Right forelimb (tissue), 1 donor: ENCODE measurements at places on chromosomes 3 and 15.

DNA sequence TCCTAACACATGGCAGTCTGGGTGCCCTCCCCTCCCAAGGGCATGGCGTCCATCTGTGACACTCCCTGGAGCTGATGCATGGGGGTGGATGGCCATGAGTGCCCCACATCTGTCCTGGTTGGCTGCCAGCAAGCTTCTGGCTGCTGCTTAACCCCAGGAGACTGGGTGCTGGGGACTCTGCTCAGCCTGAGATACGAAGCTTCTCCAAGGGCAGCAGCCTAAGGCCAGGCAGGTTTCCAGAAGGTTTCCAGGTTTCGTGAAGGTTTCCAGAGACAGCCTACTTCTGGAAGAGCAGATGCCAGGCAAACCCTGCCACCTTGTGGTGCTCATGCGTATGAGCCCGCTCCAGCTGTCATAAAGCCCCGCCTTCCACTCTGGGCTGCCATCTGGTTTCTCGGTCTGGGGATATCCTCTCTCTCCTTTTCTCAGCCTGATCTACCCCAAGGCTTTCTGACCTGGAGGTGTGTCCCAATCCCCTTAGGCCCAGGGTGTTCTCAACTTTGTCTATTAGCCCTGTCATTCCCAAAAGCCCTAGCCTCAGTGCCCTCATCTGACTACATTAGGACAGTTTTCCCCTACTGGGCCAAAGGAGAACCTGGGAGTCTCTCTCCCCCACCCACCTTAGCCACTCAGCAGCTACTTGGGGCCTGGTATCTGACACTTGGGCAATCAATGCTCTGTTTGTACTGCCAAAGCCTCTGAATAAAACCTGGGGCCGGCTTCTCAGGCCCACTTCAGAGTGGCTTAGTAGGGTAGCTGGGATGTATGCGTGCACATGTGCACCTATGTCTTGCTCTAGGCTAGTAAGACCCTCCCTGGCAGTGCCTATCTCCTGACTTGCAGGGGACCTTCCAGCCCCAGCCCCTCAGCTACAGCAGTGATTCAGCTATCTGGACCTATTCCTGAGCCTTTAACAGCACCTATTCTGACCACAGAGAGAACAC, 12.0 kb downstream of the MRPL46 start:
- DNase-seq, result peak; percentile 64

GRCh38 chr3:196138482-196139254, 56.8 kb upstream of the TFRC start:
- DNase-seq, result no peak

- DNase-seq, result no peak
These were observed 67.6 kb downstream of the MITF start for GRCh38 chr3:69806735-69807438.

DNA sequence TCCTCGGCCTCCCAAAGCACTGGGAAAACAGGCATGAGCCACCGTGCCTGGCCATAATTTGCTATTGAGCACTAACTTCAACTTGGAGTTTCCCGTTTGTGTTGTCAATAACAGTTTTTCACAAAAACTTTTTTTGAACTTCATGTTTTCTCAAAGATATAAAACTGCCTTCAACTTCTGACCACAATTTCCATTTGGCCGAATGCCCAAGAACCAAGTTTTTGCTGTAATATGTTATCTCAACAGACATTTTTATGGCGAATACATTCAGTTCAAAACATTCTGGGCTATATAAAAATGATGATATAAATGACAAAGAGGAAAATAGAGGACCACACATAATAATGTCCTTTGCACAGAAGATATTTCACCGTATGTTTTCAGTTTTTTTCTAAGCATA, 56.4 kb downstream of the NEDD4 start:
- no peak for DNase-seq

DNA sequence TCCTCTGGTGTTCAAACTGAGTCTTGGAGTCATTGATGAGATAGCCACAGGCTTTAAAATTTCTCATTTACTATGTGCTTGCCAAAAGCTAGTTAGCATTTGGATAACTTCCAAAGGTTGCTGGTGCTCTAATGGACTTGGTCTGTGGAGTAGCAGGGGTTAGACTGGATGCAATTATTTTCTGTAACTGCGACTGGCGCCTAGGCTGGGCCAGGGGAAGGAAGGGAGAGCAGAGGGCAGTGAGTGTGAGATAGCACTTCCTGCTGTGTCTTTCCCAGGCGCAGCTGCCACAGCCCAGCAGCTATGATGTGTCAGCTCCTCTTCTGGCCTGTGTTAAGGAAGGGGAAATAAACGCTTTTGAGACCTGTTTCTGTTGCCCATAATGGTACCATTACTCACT, 98.6 kb downstream of the MYRIP start:
- no peak for DNase-seq

DNA sequence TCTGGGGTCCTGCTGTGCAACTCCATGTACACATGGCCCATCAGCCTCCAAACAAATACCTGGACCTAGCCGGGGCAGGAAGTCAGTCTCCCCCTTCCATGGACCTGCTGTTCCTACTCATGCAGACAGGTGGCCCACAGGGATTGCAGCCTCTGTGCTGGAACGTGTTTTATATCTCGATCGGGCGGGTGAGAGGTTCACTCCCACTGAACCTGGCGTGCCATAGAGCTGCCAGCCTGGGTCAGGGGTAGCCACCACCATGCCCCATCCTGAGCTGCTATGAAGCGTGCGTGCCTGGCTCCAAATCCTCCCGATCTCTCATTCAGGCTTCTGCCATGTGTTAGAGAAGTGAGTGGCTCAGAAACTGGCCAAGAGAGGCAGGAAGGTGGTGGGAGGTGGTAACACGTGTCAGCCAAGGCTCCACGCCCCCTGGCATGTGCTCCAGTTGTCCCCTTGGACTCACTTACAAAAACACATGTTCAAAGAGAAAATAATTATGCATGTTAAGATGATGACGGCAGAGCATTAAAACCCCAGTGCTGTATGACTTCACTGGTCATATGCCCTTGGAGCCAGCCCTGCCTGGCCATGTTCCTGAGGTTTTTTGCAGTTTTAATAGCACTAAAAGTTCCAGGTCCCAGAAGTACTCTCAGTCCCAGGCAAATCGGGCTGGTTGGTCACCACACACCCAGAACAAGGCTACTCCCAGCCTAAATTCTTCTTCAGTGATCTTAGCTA, 30.6 kb downstream of the CTSH start:
- peak; percentile 55 for DNase-seq

GRCh38 chr3:112579697-112580096, 17.9 kb downstream of the SLC35A5 start:
- DNase-seq, result no peak

DNA sequence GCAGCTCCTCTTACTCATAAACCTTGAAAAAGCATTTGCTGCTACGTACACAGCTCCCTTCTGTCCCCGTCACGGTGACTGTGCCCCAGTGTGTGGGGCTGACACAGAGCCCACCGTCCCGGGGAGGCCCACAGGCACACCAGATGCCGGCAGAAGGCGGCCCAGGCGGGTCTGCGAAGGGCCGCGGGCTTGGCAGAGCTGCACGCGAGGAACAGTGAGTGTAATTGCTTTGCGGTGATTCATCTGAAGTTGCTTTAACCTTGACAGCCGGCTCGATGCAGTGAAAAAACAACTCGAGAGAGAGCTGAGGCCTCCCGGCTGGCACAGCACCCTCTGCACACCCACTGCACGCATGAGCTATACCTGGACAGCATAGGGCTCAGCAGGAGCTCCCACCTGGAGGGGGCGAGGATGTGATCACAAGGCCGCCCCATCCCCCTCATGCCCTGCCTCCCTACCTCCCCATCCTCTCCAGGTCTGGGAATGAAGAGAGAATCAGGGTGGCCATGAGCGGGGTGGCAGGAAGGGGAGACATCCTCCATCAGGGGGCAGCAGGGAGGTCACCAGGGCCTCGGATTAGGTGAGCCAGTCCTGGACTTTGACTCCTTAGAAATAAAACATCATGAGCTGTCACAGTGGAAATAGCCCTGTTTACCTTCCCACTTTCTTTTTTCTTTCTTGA, 172.7 kb downstream of the MEGF11 start:
- DNase-seq, result no peak

DNA sequence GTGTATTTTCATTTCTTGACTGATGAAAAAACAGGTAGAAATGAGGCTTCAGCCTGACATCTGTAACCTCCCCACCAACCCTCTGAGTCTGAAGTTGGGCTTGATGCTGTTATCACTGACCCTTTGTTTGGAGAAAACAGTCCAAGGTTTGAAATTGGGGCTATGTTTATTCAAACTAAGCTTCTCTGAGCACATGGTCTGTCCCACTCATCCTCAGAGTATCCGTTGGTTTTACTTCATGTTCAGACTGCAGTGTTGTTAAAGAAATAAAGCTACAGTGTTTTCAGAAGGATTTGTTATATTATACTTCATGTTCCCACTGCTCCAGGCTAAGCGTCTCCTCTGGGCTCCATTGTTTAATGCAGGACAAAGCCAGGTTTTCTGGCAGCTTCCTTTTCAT, 6.0 kb downstream of the MAPKBP1 start:
- DNase-seq, result no peak

DNA sequence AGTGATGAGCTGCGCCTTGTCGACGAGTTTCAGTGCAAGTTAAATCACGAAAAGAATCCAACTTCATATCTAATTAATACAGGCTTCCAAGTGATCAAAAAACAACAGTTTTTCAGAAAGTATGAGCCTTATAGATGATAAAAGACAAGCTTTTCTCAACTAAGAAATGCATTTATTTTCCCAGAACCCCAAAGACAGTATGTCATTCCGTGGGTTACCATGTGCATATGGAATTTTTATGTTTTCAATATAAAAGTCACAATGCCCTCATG, 442.8 kb downstream of the MAGI1 start:
- DNase-seq, result no peak

DNA sequence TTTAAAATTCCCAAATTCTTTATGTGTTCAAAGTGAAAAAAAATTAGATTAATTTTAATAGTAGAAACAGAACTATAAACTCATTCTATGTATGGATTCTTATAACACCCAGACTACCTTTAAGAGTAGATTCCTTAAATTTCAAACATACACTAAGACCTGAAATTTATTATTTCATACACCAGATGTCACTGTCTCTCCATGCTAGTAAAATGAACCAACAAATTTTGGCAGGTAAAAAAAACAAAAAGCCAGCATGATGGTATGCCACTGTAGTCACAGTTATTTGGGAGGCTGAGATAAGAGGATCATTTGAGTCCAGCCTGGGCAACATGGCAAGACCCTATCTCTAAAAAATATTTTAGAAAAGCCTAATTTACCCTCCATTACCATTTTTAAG, 461.3 kb upstream of the NAALADL2 start:
- no peak for DNase-seq

- DNase-seq, result no peak
These were observed 227.5 kb downstream of the DTWD1 start for GRCh38 chr15:49848282-49848724.

DNA sequence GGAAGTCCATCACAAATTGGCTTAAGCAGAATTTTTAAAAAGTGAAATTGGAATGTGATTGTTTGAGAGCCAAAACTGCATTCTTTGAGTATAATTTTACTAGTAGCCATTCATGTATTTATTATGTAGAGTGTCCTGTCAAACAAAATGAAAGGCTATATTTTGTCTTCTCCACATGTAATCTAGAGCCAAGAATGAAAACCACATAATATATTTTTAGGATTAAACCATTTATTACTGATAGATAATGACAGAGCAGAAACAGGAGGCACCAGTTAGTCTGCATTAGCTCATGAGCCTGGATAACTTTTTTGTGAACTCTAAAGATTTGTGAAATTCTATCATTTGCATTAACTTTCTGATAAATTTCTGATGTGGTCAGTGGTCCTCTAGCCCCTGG, 130.2 kb downstream of the FILIP1L start:
- DNase-seq, result no peak

GRCh38 chr15:61314427-61314826, 85.3 kb upstream of the RORA start:
- no peak for DNase-seq

- DNase-seq, result no peak
These were observed 796.8 kb downstream of the AGBL1 start for GRCh38 chr15:86876387-86876944.

- DNase-seq, result no peak
These were observed 156.0 kb upstream of the CD96 start for GRCh38 chr3:111385971-111386495.

DNA sequence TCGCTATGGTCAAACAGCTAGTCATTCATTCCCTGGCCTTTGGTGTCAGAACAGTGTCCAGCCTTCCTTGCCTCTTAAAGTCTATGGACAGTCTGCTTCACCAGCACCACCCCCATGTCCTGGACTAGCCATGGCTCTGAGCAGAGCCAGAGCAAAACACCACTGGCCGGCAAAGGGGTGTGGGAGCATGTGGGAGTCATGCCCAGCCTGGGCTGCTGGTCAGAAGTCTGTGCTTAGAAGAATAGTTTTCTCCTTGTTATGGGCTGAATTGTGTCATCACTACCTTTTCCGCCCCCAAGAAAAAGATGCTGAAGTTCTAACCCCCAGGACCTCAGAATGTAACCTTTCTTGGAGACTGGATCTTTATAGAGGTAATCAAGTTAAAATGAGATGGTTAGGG, 132.9 kb upstream of the LPP start:
- DNase-seq, result no peak

DNA sequence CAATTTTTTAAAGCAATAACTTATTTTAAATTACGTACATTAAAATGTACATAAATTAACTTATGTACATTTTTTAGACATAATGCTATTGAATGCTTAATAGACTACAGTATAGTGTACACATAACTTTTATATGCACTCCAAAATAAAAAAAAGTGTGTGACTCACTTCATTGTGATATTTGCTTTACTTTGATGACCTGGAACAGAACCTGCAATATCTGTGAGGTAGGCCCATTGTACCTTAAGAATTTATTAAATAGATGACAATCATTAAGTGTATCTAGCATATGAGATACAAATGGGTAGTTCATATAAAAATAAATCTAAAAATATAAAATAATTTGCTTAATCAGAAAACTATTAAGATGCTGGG, 276.7 kb downstream of the NFKBIZ start:
- no peak for DNase-seq

DNA sequence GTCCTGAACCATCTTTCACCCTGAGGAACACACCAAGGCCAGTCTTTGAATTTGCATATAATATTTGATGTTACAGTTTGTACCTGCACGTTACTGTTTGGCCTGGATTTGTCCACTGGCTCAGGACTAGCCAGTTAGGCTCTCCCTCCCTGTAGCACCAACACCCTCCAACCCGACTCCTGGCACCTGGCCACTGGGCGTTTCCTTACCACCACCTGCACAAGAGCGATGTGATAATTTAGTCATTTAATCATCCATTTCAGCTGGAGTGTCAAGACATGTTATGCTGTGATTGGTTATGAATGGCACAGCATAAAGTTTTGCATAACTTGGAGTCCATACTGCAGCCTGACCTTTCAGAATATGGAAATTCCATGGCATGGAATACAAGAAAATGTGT, 242.4 kb downstream of the KCNMB2 start:
- DNase-seq, result no peak
